Fibroblast of pulmonary artery (primary cell): ENCODE measurements at places on chromosomes 3 and 15.
A peak's percentile ranks its signal among the peaks of the same experiment; 100 is the strongest.

DNA sequence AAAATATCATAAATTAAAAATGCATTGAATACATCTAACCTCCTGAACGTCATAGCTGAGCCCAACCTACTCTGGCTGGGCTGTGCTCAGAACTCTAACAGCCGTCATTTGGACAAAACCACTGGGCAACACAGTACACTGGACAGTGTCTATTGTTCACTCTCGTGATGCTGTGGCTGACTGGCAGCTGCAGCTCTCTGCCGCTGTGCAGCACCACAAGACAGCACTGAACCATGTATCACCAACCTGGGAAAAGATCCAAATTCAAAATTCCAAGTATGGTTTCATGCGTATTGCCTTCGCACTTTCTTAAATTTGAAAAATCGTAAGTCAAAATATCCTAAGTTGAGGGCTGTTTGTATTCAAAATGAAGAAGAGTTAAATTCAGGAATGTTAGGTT lies 145.1 kb upstream of the CNTN4 start:
- DNase-seq: no peak

GRCh38 chr15:71391421-71392088 lies 276.3 kb downstream of the THSD4 start:
- no peak for DNase-seq

- DNase-seq: no peak
Measured at GRCh38 chr3:21528291-21528995, 222.6 kb downstream of the ZNF385D start.

DNA sequence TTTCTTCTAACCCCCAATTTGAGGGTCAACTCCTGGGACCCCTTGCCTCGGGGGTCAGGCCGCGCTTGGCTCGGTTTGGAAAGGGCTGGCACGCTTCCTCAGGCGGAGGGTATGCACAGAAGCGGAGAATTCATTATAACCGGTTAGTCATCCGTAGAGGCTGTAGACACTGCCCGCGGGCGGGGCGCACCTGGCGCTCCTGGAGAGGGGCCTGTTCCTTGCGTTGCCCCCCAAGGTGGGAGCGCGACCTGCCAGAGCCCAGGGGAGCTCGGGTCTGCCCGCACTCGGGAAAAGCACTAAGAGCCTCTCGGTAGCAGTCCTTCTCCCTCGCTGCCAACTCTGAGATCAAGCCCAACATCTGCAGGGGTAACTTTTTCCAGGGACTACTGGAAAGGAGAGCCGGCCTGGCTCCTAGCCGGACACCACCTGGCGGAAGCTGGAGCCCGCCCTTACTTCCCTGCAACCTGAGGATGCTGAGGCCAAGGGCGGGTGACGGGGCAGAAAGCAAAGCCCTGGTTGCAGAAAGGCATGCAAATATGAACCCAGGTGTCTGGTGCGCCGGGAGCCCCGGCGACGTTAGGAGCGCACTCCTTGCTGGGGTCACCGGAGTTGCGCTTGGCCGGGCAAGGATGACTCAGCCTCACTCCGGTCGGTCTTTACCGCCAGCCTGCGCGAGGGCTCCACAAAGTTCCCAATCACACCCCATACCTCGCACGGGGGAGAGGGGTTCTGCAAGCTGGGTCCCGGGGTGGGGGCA lies 1.5 kb upstream of the CACNA2D3 start:
- DNase-seq: peak; percentile 13

DNA sequence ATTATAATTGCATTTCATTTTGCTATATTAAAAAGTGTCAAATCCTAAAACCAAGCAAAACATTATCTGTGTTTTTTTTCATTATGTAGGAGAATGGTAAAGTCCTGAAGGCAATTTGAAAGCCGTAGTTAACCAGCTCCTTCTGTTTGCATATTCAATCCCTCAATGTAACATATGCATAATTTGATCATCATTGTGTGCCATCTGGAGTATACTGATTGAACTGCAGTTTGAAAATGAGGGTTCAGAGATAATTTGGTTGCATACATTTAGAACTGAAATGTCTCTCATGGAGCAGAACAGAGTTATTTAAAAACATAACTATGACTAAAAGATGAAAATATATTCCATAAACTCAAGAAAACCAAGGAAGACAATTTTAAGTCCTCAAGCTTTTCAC lies 518.6 kb downstream of the GBE1 start:
- peak; percentile 50 for DNase-seq

DNA sequence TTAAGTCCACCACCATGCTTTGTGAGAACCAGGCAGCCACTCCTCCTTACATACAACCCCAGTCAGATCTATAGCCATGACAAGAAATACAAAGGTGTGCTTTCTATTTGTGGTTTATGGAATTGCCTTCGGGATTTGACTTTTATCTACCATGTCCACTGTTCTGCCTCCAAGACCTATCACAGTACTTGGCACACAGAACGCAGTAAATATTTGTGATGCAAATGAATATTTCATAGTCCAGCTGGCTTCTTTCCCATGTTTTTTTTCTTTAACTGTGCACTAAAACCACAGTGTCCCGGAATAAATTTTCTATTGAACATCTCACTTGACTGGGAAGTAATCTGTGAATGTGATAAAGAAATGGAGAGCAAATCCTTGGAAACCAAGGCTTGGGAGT lies 314.7 kb downstream of the RORA start:
- DNase-seq: peak; percentile 36

DNA sequence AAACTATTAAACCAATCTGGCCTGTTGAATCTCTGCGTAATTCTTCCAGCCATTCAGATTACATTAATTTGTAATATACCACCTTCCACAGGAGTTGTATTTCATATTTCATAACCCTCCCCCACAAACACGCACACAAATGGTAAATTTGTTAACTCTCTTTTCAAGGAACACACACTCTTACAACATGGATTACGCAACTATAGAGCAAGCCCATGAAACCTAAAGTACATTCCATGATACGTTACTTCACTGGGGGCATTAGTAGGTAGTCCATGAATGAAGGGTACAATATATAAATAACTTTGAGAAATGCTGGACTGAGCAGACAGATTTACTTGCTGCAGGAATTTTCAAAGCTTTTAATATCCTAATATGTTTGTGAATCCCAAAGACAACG lies 65.0 kb downstream of the TRIM69 start:
- DNase-seq: peak; percentile 46

DNA sequence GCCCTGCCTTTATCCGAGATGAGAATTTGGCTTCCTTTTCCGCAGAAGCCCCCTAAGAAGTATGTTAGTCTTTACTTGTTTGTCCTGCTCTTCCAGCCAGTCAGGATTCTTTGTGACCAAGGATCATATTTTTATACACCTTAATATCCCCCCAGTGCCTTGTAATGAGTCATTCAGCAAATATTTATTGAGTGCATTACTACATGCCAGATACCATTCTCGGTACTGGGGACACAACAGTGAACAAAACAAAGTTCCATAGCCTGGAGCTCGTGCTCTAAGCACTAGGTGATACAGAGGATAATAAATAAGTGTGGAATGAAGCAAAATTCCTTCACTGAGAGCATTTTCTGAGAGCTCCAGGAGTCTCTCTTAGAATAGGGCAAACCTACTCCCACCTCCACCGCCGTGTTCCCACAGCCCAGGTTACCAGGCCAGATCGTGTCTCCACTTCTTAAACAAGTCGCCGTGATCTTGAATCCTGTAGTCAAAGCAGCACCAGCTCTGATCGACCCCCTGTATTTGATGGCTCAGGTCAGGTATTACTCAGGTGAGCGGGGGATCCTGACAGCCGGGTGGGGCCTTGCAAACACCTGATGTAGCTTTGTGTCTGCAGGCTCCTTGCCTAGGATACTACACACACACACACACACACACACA lies 18.5 kb downstream of the TTC21A start:
- DNase-seq: peak; percentile 47

- peak; percentile 86 for DNase-seq
Measured at GRCh38 chr3:110384601-110385000, 687.0 kb upstream of the NECTIN3 start.

GRCh38 chr3:107436029-107436428 lies 58.8 kb downstream of the CCDC54 start:
- DNase-seq: no peak

DNA sequence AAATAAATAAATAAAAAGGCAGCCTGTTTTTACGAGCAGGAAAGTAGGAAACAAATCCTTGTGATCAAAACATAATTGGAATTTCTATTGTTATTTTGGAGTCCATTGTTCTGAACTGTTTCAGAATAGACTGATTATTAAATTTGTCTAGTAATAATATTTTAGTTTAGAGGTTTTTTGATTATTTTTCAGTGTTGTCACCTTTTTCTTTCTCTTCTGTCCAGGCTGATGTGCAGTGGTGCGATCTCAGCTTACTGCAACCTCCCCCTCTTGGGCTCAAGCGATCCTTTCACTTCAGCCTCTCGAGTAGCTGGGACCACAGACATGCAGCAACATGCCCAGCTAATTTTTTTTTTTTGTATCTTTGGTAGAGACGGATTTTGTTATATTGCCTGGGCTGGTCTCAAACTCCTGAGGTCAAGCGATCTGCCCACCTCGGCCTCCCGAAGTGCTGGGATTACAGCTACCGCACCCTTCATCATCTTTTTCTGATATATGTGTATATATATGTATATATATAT lies 38.0 kb downstream of the KAT2B start:
- no peak for DNase-seq

DNA sequence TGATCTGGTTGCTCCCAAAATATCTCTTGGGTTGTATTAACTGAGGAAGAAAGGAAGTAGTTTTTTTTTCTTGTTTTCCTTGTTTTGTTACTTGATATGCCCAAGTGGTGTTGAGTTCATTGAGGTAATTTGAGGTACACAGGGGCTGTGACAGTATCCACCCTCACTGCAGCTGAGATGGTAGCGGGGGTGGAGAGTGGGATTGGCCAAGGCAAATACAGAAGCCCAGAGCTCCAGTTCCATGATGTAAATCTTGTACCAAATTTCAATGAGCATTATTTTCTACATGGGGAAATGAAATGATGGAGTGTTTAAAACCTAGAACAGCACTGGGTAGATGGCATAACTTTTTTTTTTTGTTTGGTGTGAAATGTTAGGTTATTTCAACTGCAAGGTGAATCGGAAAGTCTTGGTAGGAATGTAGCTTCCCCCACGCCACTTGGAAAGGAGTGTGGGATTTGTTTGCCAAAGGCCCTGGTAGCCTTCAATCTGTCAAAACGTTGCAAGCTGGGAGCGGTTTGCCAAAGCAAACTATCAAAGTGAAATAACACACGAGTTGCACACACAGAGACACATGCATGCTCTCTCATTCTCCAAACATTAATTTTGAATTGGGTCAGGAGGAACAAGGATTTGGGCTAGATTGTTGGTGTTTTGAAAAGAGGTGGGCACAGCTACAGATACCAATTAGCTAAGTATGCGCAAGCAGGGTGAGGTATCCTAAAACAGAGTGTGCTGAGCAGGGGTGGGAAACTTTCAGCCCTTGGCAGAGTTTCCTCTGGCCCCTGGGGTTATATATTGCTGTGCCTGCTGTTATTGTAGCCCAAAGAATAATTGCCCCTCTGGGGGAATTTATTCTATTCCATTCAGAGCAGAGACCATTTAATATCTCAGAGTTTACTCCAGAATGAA lies 34.6 kb downstream of the THSD4 start:
- DNase-seq: peak; percentile 49

GRCh38 chr15:51281368-51281967 lies 56.9 kb downstream of the CYP19A1 start:
- peak; percentile 78 for DNase-seq

DNA sequence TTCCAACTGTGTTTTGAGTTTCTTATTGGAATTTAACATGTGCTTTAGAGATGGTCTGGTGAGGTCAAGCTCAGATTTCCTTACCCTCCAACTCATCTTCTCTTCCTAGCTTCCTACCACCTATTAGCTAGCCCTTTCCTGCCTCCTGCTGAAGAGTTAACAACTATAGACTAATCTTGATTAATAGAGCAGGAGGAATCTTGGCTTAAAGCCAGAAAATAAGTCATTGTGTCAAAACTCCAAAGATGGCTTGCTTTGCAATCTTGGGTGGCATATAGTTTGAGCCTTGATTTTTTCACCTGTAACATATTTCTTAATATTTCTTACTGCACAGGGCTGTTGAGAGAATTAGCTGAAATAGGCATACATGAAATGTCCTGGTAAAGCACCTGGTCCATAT lies 27.3 kb downstream of the BCL2L10 start:
- no peak for DNase-seq

GRCh38 chr3:66756468-66757036 lies 241.6 kb upstream of the KBTBD8 start:
- no peak for DNase-seq

DNA sequence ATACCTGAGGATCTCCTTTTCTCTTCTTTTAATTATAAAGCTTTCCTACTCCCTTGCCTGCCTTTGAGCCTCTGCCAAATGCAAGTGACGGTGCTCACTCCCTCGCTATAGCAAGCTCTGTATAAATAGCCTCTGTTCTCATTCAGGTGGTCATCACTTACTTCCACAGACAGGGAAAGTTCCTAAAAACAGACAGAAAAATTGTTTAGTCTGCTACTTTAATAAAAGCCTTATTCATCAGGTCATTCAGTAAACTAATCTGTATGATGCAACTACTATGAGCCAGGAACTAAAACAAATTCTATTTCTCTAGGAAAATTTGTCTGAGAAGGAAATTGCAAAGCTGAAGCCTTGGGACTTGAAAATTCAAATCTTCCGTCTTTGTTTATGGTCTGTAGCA lies 10.2 kb upstream of the DLG1 start:
- peak; percentile 63 for DNase-seq

DNA sequence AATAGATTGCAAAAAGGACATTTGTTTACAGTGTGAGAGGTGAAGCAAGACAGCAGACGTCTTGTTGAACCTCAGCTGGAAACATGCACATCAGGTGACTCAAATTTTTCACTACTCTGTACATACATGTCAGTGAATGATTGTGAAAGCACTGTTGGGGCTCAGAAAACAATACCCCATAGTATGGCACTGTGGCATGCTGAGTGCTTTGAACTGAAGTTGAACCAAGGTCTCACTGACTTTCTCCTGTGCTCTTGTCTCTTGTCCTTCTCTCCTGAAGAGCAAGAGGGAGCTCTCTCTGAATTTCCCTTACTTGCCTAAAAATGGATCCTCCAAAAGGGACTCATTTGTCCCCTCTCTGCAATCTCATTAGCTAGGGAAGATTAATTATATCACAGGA lies 24.5 kb upstream of the NEDD4 start:
- DNase-seq: peak; percentile 6
